ENCODE measurements at places on chromosomes 11 and 22.

DNA sequence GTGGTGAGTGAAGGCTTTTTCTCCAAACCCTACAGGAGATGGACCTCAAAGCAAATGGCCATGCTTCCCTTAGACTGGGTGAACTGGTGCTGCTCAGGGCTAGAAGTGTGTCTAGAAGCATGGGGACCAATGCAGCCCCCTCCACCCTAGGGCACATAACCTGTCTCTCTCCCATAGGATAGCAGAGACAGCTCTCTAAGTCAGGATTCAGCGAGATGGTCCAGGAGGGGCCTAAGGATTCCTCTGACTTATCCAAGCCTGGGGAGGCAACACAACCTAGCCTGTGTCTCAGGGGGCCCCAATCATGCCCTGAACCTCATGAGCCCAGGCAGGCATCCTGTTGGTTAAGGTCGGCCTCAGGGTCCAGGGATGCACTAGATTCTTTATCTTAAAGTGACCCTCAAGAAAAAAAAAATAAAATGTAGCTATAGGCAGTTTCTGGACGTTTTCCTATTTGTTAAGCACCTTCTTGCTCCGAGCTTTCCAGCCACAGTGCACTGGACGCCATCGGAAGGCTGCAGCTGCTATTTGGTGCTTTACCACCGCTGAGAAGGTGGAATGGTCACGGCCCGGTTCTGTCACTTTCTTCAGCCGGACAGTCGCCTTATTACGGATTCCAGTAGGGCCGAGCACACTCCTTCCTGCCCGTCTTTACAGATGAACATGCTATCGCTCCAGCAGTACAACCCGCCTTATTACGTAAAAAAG lies 5.0 kb upstream of the CCND1 start:
- DNase-seq: no peak

- no peak for DNase-seq
These were observed 11.8 kb upstream of the UVRAG start for GRCh38 chr11:75802913-75803820.

GRCh38 chr11:75263944-75264349 lies 23.4 kb downstream of the TPBGL start:
- no peak for DNase-seq

- no peak for DNase-seq
These were observed 47.6 kb upstream of the GCAT start for GRCh38 chr22:37760152-37760551.

DNA sequence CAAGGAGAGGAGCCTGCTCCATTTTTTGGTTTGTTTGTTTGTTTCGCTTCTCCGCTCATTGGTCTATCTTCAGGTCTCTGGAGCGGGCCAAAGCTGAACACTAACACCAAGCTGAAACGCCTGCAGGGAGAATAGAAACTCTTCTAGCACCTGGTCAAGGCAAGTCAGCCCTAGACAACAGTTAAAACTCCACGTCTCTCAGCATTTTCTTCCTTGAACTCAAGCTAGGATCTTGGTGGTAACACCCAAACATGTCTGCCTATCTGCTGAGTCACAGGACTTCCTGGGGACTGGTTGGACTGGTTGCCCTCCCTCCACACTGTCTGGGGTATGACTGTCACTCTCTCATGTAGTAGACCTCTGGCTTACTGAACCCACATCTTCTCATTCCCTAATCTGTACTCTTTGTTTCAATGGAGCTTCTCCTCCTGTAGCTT lies 23.9 kb upstream of the RBFOX2 start:
- DNase-seq: no peak

GRCh38 chr22:23152238-23153114 lies 7.2 kb downstream of the RAB36 start:
- DNase-seq: no peak

- no peak for DNase-seq
These were observed 31.4 kb downstream of the OPCML start for GRCh38 chr11:133500936-133501335.

DNA sequence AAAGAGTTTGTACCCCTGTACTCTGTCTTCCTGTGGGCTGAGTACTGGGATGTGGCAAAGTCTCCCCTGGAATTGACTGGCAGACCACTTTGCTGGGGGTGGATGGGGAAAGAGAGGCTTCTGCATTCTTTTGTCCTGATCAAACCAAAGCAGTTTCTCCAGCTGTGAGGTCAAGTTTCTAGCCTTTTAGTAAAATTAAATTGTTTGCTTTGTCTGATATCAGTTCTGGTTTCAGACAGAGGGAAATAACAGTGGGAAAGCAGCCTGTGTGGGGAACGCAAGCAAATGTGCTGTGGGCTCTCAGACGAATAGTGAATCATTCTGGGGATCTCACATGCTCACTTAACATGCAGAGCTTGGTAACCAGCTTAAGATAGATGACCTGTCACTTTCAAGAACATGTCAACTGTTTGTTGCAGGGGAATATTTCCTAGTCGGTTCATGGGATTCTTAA lies 151.6 kb downstream of the FAT3 start:
- DNase-seq: no peak

GRCh38 chr11:76644591-76644990 lies 26.0 kb downstream of the LRRC32 start:
- no peak for DNase-seq

GRCh38 chr11:86388198-86388597 lies 13.5 kb downstream of the CCDC81 start:
- no peak for DNase-seq

GRCh38 chr11:25860677-25861450 lies 471.1 kb upstream of the ANO3 start:
- DNase-seq: no peak

- DNase-seq: no peak
These were observed 418.6 kb upstream of the LRRC4C start for GRCh38 chr11:41878095-41878494.

GRCh38 chr11:36352922-36353321 lies 56.8 kb downstream of the PRR5L start:
- DNase-seq: no peak

DNA sequence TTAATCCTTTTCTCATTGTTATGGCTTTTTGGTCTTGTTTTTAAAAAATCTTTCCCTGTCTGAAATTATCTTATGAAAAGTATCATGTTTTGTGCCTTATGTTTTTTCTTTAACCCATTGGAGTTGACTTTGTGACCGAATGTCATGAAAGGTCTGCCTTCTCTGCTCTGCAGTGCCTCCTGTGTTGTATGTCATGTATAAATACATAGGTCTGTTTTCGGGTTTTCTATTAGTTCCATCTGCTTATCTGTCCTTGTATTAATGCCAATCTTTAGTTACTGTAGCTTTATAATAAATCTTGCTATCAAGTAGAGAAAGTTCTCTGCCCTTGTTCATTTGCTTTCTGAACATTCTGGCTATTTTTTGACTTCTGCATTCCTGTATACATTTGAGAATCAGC lies 73.0 kb downstream of the ZBTB44 start:
- no peak for DNase-seq

DNA sequence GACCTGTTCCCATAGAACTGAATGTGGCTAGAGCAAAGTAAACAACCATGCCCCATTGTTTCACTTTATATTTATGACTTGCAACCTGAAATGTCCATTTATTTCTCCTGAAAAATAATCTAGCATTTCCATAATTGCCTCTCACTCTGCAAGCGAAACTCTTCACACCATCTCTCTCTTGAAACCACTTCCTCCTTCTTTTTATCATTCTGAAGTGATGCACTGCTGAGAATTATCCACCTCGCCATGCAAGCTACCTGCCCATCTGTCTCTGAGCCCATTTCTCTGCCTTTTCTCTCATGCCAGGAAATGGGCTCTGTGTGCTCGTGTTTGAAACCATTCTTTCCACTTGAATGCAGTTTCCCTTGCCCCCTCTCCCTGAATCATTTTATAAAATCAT lies 13.5 kb downstream of the MRGPRX3 start:
- DNase-seq: no peak

Data from GM06990 (cell line).